Osteocyte (in vitro differentiated cells): ENCODE measurements at places on chromosomes 1 and 21. TPM values are rescaled to one million over a fixed set of nuclear protein-coding genes. Genes with fewer than 3 reads are reported as not detected.

Gene PPIAL4G
- total RNA-seq: not detected in 2 replicates

Gene AMY2B
- 8.2 and 10.0 TPM in 2 replicates for total RNA-seq

Gene ARHGAP30
- not detected in 2 replicates for total RNA-seq

Gene EDARADD
- total RNA-seq: 0.34 and 0.59 TPM in 2 replicates

Gene SYNC
- total RNA-seq: 23.0 and 24.6 TPM in 2 replicates

Gene KCNH1
- 7.3 and 9.4 TPM in 2 replicates for total RNA-seq

Gene RGS8
- total RNA-seq: not detected in 2 replicates

Gene CRP
- total RNA-seq: not detected in 2 replicates

Gene KDF1
- not detected in 2 replicates for total RNA-seq

Gene DCST1
- not detected in 2 replicates for total RNA-seq

Gene SH2D1B
- total RNA-seq: not detected in 2 replicates

Gene HTR6
- 0.16 TPM in 1 of 2 replicates, not detected in the other for total RNA-seq

Gene VWA5B1
- not detected in 2 replicates for total RNA-seq

Gene LRRC53
- total RNA-seq: not detected in 2 replicates

Gene AQP10
- total RNA-seq: not detected in 2 replicates

DNA sequence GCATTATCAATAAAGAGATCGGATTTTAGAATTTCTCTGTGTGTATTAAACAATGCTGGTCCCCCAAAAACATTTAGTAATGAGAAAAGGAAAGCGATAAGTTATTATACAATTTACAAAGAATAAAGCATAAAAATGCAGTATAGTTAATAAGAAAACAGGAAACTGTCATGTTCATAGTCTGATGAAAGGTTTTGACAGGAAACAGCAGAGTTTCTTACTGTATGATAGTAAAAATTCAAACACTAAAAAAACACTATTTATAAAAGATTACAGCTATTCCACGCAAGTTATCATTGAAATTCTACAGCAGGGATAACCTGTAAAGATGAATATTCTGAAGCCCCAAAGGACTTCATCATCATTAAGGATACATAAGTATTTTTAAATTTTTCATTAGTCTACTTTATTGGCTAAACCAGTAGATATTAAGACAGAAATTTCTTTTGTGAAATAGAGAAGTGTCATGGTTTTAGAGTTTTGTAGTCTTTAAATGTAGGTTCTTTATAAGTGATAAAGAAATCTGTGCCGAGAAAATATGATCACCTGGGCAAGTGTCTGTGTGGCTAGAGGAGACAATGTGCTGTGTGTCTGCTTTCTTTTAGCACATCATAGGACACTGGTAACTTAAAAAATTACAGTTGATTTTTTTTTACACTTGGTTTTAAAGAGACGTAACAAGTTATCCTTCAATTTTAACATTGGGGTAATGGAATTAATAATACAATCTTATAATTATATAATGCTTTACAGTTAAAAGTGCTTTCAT, 49.7 kb upstream of the GFI1 start:
- no peak for DNase-seq

GRCh38 chr1:162857850-162858249, 3.1 kb downstream of the CCDC190 start:
- DNase-seq: no peak

- no peak for DNase-seq
Measured at GRCh38 chr1:227010645-227011044, 70.6 kb downstream of the COQ8A start.

- DNase-seq: peak; percentile 77
Measured at GRCh38 chr21:37551993-37552355, 185.4 kb downstream of the DYRK1A start.

DNA sequence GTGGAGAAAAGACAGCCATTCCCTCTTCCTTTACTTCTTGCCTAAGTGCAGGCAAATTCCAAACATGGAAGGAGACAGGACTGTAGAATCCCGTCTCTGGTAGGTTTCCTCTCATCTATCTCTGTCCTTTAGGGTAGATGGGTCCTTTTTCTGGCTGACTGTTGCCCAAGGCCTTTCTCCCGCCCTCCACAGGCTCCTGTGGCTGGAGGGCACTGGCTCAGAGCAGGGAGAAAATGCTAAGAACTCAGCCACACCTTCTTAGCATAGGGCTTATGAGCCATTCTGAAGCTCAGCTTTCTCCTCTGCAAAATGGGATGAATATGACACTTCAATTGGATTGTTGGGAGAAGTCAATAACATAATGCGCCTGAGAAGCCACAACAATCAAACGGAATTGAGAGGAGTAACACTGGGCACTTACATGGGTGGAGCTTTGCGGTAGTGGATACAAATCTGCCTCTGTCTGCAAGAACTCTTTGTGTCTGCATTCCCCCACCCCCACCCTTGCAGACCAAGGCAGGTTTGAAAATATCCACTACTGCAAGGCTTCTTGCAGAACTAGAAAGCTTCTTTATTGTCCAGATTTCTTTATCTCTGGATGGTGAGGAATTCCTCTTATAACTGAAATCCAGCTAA, 94.7 kb downstream of the CSMD2 start:
- DNase-seq: no peak

GRCh38 chr1:241857131-241857530, 9.1 kb downstream of the EXO1 start:
- no peak for DNase-seq

DNA sequence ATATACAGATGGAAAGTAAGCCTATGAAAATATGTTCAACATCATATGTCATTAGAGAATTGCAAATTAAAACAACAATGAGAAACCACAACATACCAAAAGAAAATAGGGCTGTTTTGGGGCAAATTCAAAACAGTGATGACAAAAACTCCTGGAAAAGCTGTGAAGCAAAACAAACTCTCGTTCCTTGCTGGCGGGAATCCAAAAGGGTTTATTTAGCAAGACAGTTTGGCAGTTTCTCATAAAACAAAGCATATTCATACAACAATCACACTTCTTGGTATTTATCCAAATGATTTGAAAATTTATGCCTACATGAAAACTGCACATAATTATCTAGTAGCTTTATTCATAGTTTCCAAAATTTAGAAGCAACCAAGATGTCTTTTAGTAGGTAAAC, 44.4 kb downstream of the COL11A1 start:
- DNase-seq: no peak

GRCh38 chr1:222031318-222031717, 289.4 kb upstream of the DUSP10 start:
- no peak for DNase-seq

- DNase-seq: no peak
Measured at GRCh38 chr1:223003549-223003948, 139.5 kb downstream of the TLR5 start.

DNA sequence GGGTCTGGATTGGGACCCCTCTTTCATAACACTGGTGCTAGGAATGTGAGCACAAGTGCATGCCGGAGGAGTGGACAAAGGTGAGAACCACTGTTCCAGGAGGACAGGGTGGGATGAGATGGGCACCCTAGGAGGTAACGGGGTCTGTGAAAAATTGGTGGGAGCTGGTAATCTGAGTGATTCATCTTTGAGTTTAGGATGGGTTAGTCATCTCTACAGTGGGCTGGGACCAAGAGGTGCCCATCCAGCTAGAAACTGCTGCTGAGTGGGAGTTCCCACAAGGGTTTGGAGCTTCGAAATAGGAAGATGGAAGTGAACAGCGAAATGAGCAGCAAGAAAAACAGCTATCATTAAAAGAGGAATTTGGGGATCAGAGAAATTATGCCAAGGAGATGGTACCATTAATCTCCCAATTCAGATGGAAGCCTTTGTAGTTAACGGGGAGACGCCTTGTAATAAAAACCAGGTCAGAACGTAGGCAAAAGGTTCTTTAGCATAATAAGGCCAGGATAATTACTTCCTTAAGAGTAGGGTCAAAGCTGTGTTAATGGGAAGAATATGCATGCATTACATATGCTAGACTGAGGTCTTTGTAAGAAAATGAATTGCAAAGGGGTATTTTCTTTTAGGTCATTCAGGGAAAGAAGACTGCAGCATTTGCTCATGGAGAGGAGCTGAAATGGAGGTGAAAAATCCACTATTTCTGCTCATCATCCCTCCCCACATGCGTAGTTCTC, 55.5 kb downstream of the OLFML3 start:
- DNase-seq: no peak

DNA sequence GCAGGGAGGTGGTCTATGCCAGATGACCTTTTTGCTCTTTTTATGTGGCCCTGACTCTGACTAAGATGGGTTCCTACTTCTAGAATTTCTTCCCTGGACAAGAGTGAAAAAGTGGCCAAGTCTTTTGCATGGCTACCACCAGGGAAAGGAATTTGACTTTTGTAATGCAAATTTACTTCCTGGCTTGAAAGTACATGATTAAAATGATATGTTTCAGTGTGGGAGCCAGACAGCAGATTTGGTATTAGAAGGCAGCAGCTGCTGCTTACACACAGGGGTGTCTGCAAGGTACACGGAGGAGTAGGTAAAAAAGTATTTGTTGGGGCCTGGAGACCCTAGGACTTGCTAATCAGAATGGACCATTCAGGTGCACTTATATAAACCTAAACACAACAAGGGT, 78.4 kb downstream of the KCND3 start:
- DNase-seq: no peak

GRCh38 chr1:20530901-20531300, 21.5 kb upstream of the FAM43B start:
- no peak for DNase-seq

DNA sequence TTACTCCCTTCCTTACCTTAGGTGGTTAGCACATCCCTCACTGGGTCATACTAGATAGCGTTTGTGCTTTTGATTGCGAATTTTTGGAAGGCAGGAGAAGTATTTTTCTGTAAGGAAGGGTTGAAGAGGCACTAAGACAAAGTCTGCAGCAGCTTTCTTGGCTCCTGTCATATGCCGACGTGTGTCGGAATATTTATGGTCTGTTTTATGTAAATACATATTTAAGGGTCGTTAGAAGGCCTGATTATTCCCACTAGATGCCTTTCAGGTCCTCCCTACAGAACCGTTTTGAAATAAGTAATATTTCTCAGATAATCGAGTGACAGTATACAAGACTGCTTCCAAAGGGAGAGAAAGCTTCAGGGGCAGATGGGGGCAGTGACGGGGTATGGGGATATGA, 10.0 kb downstream of the RNF220 start:
- no peak for DNase-seq

- no peak for DNase-seq
Measured at GRCh38 chr1:242147096-242147976, 148.4 kb upstream of the MAP1LC3C start.

DNA sequence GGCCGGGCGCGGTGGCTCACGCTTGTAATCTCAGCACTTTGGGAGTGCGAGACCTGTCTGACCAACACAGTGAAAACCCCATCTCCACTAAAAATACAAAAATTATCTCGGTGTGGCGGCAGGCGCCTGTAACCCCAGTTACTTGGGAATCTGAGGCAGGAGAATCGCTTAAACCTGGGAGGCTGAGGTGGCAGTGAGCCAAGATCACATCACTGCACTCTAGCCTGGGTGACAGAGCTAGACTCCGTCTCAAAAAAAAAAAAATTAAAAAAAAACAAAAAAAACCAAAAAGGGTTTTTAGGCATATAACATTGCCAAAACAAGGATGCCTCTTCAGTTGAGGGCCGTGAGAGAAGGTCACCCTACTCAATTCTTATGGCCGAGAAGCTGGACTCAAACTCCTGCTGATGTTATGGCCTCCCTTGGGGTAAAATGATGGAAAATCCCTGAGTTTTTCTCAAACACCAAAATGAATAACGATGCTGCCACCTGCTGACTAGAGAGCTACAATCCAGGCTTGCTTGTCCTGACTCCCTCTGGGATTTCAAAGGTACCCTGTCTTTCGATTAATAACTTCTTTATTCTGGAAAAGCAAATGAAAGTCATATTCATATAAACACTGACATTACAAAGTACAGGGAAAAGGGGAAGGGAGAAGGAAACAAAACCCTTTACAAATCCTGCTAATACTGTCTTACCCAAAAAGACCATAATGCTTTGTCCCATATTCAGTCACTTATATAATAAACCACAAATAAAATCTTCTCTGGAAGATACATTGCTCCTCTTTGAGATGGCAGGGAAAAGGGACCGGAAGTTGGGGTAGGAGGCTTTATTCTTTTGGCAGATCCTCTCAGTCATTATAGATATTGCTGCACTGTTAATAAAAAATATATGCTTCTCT, 10.7 kb downstream of the RAB42 start:
- DNase-seq: no peak

- DNase-seq: no peak
Measured at GRCh38 chr1:212917134-212917485, 33.2 kb upstream of the VASH2 start.

GRCh38 chr1:225460737-225461532, 33.1 kb upstream of the LBR start:
- no peak for DNase-seq

- no peak for DNase-seq
Measured at GRCh38 chr1:110951161-110951560, 12.6 kb downstream of the LRIF1 start.

- no peak for DNase-seq
Measured at GRCh38 chr1:84110629-84111028, 33.4 kb upstream of the PRKACB start.

DNA sequence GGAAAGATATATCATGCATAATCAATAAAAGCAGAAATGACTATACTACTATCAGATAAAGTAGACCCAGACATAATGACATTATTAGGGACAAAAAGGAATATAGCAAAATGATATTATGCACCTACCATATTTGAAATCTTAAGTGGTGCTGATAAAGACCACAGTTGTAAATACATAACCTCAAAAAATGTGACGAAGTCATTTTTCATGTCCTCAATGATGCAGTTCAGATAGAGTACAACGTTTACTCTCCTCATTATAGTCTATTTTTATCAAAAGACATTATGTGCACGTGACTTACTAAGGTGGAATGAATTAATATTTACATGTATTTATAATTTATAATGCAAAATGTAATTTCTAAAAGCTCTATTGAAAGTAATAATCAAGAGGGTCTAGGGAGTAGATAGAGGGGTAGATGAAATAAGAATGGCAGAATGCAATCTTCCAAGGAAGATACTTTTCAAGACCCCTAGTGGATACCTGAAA, 61.7 kb upstream of the TNFSF4 start:
- DNase-seq: no peak

GRCh38 chr1:179003512-179004066, 22.1 kb upstream of the FAM20B start:
- DNase-seq: no peak

- no peak for DNase-seq
Measured at GRCh38 chr1:58679463-58679862, 20.4 kb downstream of the MYSM1 start.

DNA sequence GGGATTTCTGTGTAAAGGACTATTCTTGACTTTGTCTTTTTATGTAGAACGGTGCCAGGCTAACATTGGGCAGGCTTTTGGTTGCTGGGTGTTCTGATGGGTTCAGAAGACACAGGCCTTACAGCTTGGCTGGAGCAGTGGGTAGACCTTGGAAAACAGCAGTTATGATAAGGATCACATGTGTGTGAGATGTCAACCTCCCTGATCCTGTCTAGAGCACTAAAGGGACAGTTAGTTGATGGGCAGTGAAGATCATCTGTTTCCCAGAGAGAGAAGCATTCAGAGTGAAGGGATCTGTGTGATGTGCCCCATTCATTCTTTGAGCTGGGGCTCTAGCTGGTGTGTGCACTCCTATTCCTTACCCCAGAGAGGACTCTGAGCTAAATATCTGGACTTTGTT, 88.0 kb downstream of the NOS1AP start:
- DNase-seq: no peak
